ENCODE measurements at places on chromosomes 7 and 10.

GRCh38 chr7:42869131-42870020 is 42.5 kb downstream of the C7orf25 start:
- no peak for DNase-seq

- DNase-seq = no peak
These were observed 14.8 kb downstream of the ZSCAN25 start for GRCh38 chr7:99631295-99632109.

DNA sequence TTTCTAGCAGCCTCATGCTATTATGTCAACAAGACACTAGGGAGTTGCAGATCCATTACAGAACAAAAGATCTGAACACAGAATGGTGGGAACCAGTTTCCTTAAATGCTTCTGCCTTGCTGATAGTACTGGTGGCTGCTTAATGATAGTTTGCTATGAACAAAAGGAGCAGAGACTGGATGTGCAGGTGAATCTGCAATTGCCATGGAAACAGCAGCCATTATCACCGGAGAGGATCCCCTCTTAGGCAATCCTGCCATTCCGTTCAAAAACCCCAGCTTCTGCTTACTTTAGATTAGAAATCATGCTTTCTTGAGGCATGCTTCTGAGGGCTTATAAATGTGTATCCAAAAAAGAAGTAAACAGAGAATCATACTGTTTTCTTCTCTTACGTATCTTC is 80.0 kb upstream of the PRKAR2B start:
- DNase-seq = no peak

- no peak for DNase-seq
These were observed 254.1 kb upstream of the PFKP start for GRCh38 chr10:2813286-2813685.

DNA sequence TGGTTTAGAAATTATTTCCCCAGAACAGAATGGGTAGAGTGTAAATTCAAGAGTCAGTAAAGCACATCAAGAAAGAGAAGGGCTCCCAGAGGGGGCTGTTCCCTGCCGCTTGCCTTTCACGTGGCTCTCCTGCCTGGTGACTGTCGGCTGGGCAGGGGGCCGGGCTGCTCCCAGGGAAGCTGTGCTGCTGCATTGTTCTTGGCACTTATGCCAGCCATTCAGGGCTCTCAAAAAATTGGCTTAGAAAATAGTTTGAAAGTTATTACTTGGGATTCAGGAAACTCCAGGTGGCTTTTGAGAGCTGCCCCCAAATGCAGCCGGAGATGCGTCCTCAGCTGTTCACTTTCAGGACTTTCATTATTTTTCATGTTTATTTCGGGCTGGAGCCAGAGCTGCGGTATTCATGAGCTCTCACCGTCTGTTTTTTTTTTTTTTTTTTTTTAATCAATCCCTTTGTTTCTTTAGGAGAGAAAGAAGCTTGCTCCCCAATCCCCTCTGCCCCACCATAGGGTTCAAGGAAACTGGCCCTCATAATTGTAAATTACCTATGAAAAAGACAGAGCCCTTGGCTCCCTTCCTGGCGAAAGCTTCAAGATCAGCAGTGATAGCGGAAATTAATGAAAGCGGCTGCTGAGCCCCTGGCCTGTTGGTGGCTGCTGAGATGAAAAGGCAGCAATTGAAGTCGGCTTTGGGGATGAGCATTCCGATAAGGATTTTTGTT is 94.1 kb downstream of the SORCS3 start:
- no peak for DNase-seq

GRCh38 chr7:103106005-103106702 is 31.2 kb downstream of the ARMC10 start:
- DNase-seq = no peak

- DNase-seq = no peak
These were observed 166.8 kb upstream of the MAGI2 start for GRCh38 chr7:79620291-79620690.

DNA sequence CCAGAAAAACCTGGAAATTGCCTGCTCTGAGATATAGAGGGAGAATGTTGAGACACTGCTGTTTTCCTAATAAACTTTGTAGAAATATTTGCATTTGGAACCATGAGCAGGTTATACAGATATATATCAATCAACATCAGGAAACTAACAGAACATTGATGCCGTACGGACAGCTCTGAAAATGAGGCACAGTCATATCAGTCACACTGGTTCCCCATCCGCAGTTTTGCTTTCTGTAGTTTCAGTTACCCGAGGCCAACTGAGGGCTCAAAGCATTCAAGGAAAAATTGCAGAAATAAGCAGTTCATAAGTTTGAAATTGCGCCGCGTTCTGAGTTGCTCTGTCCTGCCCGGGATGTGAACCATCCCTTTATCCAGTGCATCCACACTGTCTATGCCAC is 137.9 kb downstream of the KLF6 start:
- no peak for DNase-seq

GRCh38 chr10:21315645-21316220 is 209.7 kb downstream of the SKIDA1 start:
- DNase-seq = no peak

- DNase-seq = no peak
These were observed 55.1 kb upstream of the LAMB1 start for GRCh38 chr7:108057951-108058481.

GRCh38 chr7:85125651-85126131 is 61.2 kb downstream of the SEMA3D start:
- no peak for DNase-seq

GRCh38 chr7:40135317-40135610 is 459 bp downstream of the SUGCT start:
- no peak for DNase-seq

GRCh38 chr7:22791204-22792158 is 31.2 kb downstream of the TOMM7 start:
- DNase-seq = no peak

DNA sequence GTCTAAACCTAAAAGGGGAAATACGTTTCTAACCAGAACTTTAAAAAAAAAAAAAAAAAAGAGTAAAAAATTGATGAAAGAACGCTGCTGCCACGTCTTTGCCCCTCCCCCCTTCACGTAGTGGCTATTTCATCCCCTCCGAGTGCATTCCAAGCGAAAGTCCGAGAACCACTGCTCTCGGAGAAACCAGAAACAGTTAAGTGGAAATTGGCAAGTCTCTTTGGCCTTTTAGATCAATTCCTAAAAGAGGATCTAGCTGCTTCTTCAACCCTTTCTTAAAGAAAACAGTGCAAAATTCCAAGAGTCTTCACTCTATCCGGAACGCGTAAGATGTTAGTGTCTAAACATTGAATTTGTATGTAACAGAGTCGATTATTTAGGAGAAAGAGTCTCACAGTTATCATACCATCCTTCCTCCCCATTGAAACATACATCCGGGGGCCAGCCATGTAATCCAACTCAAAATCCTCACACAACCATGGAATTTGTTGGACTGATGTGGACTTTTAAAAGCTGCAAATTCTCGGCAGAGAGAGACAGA is 1.1 kb downstream of the P4HA1 start:
- DNase-seq = no peak

DNA sequence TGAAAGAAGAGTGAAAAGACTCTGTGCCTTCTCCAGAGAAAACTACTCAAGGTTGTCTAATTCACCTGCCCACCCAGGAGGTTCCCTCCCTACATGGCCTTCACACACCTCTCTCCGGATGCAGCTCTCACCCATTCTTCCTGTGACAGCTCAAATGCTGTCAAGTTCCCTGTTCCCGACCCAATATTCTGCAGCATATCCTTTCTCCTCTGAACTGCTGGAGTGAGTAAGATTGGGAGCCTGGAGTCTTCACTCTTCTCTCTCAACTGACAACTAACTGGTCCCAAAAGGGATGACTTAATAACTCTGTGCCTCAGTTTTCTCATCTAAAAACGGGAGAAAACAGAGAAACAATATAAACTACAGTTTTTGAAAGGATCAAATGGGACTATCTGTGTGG is 5.1 kb downstream of the TMEM26 start:
- no peak for DNase-seq

DNA sequence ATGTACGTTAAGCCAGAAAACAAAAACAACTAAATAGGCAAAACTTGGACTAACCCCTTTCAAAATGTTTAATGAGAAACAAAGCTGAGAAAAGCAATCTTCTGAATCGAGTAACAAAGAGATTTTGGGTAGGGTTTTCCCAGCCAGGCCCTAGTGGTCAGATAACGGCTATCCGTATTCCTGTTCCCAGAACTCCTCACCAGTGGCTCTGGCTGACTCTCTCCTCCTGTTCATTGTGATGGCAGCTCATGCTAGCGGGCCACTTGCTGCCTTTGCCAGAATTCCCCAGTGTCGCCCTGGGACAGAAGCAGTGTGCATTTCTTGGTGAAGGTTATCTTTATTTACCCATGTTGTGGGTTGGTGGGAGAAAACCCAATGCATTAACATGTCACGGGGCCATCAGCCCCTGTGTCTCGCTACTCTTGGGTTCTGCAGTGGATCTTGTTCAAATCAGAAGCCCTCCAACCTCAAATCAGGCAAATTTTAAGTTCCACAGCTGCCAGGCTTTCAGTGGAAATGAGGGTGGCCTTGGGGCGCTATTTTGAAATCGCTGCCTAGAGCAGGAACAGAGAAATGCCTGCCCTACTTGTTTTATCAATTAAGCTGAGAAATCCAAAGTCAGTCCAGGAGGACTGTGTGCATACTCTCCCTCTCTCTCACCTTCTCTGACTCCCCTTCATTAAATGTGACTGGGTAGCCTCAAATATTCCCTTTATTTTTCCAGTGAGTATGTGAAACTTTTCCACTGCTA is 164.5 kb upstream of the NPVF start:
- DNase-seq = no peak

GRCh38 chr10:59719374-59719773 is 9.7 kb upstream of the SLC16A9 start:
- no peak for DNase-seq

GRCh38 chr7:116176226-116176625 is 34.1 kb upstream of the TES start:
- DNase-seq = no peak

DNA sequence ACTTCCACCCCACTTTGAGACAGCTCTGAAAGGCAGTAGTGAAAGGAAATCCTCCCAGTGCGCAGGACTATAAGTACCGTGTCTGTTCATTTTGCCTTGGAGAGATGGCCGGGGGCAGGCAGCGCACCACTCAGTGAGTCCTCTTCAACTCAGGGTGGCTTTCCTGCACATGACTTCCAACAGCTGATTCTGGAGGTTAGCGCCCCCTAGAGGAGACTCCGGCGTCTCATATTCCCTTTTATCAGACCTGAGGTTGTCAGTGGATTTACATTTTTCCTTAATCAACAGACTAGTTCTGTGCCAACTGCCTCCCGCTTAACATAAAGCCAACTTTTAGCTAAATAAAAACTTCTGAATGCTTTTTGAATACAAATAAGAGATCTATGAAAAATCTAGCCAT is 101.0 kb downstream of the HERPUD2 start:
- no peak for DNase-seq

- no peak for DNase-seq
These were observed 549.9 kb upstream of the FOXK1 start for GRCh38 chr7:4132221-4132620.

- DNase-seq = no peak
These were observed 20.8 kb upstream of the OR6B1 start for GRCh38 chr7:143979359-143979758.

GRCh38 chr7:81883801-81884393 is 114.0 kb upstream of the HGF start:
- DNase-seq = no peak

- no peak for DNase-seq
These were observed 26.9 kb downstream of the HIP1 start for GRCh38 chr7:75711656-75712514.

DNA sequence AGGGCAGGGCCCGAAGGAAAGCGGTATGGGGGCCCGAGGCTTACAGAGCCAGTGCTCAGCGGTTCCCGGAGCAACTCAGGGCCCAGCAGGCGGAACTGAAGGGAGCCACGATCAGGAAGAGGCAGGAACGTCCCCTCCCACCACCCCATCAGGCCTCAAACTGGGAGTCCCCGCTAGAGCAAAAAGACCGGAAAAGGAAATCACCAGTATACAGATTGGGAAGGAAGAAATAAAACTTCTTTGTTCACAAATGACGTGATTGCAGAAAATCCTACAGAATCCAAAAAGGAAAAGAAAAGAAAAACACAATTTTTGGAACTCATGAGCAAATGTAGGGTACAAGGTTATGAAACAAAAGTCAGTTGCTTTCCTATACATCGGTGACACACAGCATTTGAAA is 21.6 kb upstream of the ZFAND2A start:
- DNase-seq = no peak

DNA sequence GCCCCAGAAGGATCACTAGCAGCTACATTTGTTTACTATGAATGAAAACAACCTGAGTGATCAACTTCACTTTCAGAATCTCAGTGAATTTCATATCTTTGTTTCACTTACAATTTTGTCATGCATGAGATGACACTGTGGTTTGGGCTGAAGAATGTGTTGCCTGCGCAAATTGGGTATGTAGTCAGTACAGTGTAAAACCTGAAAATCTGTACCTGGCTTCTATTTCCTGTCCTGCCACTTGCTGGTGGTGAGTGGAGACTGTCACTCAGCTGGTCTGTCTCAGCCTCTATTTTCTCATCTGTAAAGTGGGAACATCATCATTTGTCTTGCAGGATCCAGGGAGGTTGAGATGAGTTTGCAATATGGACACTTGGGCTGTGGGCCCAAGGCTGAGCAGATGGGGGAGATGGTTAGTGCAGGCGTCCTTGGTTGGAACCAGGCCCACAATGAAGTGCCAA is 118.0 kb downstream of the WDFY4 start:
- no peak for DNase-seq

DNA sequence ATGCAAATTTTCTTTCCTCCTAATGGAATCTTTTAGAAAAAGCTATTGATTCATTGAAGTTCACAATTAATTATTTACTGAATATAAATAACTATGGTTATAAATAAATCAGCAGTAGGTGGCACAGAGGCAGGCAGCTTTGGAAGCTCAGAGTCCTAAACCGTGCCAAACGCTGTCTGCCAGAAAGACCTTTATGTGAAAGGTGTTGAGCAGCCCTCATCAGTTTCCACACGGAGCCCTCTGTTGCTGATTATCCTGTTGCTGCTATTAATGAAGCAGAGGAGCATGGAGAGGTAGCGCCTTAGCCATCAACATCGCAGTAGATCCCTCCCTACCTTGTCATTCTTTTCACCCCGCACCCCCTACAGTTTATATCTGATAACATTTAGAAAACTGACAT is 51.0 kb downstream of the RTKN2 start:
- DNase-seq = no peak

DNA sequence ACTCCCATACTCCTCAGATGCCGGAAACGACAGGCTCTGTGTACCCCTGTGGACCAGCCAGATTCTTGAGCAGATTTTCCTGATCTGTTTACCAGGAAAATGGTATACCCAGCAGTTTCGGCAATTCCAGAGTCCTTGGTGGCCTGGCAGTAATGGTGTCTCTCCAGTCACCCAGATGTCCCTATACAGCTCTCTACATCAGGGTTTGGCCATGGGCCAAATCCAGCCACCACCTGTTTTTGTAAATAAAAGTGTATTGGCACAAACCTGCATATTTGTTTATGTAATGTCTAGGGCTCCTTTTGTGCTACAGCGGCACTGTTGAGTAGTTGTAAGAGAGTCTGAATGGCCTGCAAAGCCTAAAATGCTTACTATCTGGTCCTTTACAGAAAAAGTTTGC is 491.3 kb downstream of the RPS24 start:
- no peak for DNase-seq

- DNase-seq = no peak
These were observed 21.4 kb downstream of the DENND2A start for GRCh38 chr7:140619176-140619575.

Data from stimulated activated CD8-positive, alpha-beta memory T cell treated with anti-CD3 and anti-CD28 coated beads, Interleukin-7, amount 100 ng/mL, for 4 hours (primary cell).